ENCODE measurements at places on chromosomes 2 and 18. TPM values are rescaled to one million over a fixed set of nuclear protein-coding genes. Genes with fewer than 3 reads are reported as not detected.

TDRD15 gene
- total RNA-seq: not detected

RUFY4 gene
- total RNA-seq: not detected

SRD5A2 gene
- not detected for total RNA-seq

DNA sequence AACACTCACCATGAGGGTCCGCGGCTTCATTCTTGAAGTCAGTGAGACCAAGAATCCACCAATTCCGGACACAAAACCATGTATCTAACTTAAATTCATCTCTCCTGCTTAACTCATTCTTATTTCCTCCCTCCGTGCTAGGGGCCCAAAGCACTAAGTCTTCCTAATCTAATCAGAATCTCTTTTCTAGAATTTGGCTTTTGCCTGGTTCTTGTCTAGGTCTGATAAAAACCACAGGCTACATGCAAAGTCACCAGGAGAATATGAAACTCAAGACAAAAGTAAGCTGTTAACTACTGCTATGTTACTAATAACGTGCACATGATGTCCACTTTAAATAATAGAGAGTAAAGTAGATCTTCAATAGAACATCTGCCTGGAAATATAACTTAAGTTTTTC, 69.9 kb downstream of the TRIP12 start:
- DNase-seq: no peak

DNA sequence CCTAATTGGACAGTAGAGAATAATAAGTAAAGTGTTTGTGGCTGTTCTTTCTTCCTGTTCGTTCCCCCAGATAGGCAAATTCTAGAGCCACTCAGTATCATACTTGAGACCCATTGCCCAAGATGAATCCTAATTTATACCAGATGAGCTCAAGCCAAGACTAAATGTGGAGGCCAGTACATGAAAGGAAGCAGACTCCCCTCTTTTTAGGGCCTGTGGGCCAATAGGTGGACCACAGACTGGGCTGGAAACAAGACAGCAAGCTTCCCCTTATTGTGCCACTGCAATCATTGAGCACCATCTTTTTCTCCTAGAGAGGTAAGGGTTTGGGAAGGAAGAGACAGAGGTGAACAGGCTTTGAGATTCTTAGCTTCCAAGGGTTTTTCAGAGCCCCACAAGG, 141.9 kb downstream of the MGAT5 start:
- DNase-seq: no peak

DNA sequence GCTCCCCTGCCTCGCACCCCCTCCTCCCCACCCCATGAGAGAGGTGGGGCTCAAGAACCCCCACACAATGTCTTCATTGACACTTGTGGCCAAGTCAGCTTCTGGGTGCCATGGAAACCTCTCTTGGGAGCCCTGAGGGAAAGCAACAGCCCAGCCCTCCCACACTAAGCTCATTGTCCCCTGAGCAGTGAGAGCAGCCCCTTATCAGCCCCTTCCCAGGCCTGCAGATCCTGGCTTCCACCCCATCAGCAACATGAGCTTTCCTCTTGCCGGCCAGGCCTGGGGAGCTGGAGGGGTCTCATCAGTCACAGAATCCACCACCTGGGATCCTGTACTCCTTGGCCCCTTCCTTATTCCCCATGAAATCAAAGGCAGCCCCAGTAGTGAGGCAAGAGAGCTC, 107.8 kb upstream of the ST3GAL5 start:
- DNase-seq: no peak

- no peak for DNase-seq
These were observed 1176.2 kb downstream of the SUCLG1 start for GRCh38 chr2:83282841-83283240.

DNA sequence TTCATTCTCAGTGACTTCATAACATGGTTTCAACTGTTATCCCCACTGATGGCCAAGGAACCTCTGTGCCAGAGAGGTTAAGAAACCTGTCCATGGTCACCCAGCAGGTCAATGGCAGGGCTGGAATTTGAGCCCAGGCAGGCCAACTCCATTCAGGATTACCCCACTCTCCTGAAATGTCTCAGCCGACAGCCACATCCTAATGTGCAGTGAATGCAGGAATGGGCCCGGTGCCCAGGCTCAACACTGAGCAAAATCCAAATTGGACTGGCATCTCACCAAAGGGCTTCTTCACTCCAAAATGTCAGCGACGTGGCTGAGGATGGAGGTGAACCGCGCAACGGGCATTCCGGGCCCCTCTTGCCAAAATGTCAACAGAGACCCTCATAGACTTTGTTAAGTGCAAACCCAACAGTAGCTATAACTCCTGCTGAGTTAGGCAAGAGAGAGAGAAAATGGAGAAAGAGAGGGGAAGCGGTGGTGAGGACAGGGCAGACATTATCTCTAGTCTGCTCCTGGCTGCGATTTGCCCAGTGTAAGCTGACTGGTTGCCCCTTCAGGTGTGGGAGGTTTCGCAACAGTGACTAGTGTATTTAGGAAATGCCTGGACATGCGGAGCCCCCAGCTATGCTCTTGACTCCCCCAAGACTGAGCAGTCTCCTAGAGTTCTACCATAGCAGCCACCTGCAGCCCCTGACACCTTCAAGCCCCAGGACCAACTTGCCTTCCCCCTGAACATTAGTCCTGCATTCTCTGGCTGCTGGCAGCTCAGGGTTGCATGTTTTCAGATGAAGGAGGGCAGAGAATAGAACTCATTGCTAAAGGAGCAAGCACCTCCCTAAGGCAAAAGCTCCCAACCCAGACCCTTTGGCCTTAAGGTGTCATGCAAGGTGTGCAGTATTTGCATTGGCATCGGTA, 167.7 kb downstream of the ANAPC1 start:
- DNase-seq: no peak

DNA sequence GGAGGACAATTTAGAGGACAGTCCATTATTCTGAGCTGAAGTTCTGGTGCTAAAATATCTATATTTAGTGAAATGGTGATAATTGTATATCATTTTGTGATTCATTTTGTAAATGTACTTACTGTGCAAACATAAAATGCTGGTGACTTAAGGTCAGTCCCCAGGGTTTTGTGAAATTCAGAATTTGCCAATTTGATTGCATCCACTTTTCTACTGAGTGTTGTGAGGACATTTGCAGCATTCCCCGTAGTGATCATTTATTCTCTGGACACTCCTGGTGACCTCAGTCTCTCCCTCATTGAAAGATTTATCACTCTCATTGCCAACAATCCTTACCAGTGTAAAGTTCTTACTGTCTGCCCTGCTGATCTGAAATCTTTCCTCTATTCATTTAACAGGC, 98.2 kb downstream of the SOCS6 start:
- no peak for DNase-seq

DNA sequence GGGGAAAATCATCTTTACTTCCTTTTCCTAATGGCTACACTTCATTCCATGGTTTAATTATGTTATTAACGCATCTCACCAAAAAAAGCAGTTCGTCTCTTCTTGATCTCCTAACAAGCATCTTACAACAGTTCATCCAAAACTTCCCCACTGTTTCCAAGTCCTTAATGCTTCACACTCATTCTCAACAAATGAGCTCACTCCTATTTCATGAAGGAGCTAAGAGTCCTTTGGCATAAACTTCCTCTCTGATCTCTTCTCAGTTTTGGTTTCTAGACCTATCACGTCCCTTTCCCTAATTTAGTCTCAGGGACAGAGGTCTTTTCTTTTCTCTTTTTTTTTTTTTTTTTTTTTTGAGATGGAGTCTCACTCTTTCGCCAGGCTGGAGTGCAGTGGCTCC, 205.9 kb upstream of the SLC39A10 start:
- no peak for DNase-seq

DNA sequence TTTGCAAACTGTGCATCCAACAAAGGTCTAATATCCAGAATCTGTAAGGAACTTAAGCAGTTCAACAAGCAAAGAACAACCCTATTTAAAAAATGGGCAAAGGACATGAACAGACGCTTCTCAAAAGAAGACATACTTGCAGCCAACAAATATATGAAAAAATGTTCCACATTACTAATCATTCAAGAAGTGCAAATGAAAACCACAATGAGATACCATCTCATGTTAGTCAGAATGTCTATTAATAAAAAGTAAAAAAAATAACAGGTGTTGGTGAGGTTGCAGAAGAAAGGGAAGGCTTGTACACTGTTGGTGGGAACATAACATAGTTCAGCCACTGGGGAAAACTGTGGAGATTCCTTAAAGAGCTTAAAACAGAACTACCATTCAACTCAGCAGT, 126.2 kb downstream of the NAT8 start:
- no peak for DNase-seq

Measured in Caki2 (cell line).